HepG2 (cell line): ENCODE measurements at places on chromosomes 2 and 18. TPM values are rescaled to one million over a fixed set of nuclear protein-coding genes. Genes with fewer than 3 reads are reported as not detected.

COL5A2 gene
- 1.5 and 1.6 TPM in 2 replicates for total RNA-seq

TUBA3E gene
- not detected in 2 replicates for total RNA-seq

SULT1C2 gene
- total RNA-seq = 6.2 and 10.1 TPM in 2 replicates

NPHP1 gene
- 4.8 and 6.7 TPM in 2 replicates for total RNA-seq

HSPD1 gene
- total RNA-seq = 2,610 and 3,898 TPM in 2 replicates

LYPD6 gene
- 0.06 and 0.07 TPM in 2 replicates for total RNA-seq

ASIC4 gene
- not detected in 2 replicates for total RNA-seq

ERICH2 gene
- total RNA-seq = not detected in 2 replicates

UGT1A3 gene
- 0.11 TPM in 1 of 2 replicates, not detected in the other for total RNA-seq

ANKRD62 gene
- not detected in 2 replicates for total RNA-seq

PROKR1 gene
- not detected in 2 replicates for total RNA-seq

SNTG2 gene
- total RNA-seq = not detected in 2 replicates

GRCh38 chr18:32480581-32480980 lies 9.9 kb upstream of the GAREM1 start:
- DNase-seq = no peak

DNA sequence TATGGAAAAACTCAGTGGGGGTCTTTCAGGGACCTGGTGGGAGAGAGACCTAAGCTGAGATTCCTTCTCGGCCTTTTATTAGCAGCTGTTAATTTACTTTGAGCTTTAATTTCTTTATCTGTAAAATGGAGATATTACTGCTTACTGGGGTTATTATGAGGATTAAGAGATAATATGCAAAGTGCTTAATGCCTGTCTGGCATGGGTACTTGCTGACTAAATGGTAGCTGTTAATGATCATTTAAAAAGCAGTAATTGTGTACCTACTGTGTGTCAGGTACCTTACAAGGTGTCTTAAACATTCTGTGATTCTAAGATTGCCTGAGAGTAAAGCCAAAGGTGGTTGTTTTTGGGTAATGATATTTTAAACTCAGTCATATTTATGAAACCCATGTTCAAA lies 2.6 kb downstream of the ITGA6 start:
- DNase-seq = no peak

DNA sequence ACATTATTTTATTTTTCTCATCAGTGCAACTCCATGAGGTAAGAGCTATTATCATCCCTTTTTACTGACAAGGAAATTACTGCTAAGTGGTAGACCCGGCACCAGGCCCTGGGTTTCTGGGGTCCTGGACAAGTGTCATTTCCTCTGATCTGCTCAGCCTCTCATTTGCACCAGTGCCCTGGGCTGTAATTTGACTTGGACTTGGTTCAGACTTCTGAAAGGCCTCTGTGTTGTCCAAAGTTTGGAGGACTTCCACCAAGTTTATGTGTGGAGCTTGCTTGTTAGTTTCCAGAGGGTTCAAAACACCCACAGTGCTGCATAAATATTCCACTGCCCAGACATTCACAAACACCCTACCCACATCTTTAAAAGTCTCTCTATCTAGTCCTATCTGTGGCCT lies 44.0 kb upstream of the PPP1CB start:
- DNase-seq = no peak

DNA sequence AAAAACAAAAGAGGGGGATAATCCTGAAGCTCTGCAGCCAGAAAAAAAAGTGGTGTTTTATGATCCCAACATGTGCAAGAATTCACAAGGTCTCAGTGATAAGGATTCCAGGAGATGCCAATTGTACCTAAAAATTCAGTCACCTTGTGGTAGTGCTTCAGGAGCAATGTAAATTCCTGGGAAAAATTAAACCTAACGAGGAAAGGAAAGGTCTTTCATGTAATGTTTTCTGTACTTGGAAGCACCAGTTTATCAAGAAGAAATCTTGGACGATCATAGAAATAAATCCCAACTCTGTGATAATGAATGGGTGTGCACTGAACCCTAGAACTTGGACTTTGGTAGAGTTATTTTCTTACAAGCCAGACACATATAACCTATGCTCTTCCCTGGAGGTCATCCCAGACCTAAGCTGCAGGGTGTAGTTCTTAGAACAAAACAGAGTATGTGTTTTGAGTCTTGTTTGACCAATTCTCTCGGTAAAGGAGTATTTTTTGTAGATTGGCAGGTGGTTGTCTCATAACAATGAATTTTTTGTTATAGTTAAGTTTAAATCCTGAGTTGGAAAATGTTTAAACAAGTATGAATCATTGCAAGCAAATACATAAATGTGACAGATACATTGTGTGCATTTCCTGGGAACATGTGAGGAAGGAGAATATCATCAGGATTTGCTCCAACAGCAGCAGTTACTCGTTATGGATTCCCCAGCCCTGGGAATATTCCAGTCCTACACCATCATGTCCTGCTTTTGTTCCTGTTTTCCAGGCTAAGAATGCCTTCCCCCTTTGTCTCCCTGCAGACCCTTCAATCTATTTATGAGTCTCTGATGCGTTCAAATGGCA lies 224.6 kb downstream of the NAPG start:
- DNase-seq = peak; percentile 60

GRCh38 chr2:13009027-13009642 lies 292.4 kb downstream of the TRIB2 start:
- no peak for DNase-seq

- DNase-seq = no peak
Measured at GRCh38 chr18:35525795-35526494, 28.2 kb upstream of the INO80C start.

- peak; percentile 57 for DNase-seq
Measured at GRCh38 chr2:9137379-9138150, 69.0 kb upstream of the ASAP2 start.

- DNase-seq = no peak
Measured at GRCh38 chr2:236968880-236969534, 116.7 kb upstream of the COPS8 start.

GRCh38 chr18:48934723-48935432 lies 15.9 kb downstream of the SMAD7 start:
- no peak for DNase-seq

DNA sequence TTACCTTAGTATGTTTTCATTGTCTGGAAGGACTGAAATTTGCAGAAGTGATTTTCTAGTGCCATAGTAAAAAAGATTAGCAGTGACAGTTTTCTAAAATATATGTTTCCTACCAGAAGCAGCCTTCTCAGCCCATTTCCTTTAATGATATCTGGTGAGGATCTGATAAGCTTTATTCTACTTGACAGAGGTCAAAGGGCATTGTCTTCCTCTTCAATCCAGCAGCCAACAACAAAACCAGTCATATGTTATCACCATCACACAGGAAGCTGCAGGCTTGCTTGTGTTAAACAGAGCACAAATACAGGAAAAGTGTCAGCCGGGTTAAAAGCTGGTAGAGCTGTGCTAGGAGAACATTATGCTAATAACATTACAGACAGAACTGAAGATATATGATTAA lies 35.6 kb upstream of the ZSWIM2 start:
- DNase-seq = no peak

DNA sequence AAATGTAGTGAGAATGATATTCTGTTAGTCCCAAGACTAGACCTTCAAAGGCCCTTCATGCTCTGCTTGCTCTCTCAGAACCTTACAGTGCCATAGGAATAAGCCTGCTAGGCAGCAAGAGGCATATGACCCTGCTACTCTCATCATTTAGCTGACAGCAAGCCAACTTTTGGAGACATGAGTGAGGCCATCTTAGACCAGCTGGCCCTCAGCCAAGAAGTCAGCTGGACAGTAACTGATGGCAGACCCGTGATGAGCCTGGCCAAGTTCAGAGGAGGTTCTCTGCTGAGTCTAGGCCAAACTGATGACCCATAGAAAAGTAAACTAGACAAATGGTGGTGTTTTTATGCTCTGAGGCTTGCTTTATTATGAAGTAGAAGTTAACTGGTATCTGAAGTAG lies 82.6 kb downstream of the C18orf54 start:
- no peak for DNase-seq

DNA sequence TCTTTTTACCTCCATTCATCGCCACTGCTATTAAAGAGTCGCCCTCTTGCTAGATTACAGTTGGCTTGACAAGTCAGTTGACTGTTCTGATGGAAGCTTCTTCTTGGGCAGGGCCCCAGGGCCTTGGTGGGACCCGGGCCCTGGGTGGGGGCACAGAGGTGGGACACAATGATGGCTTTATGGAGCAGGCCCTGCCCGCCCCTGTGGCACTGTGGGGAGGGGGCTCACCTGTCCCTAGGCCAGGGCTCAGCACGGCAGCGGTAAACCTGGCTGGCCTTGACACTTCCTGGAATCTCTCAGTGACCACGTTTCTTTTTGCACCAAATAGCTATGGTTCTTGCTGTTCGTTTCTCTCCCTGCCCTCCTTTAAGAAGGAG lies 4.9 kb upstream of the HS6ST1 start:
- DNase-seq = no peak

- DNase-seq = no peak
Measured at GRCh38 chr2:189150033-189150432, 29.5 kb downstream of the COL5A2 start.

GRCh38 chr2:66926594-66927112 lies 470.5 kb upstream of the ETAA1 start:
- DNase-seq = no peak

DNA sequence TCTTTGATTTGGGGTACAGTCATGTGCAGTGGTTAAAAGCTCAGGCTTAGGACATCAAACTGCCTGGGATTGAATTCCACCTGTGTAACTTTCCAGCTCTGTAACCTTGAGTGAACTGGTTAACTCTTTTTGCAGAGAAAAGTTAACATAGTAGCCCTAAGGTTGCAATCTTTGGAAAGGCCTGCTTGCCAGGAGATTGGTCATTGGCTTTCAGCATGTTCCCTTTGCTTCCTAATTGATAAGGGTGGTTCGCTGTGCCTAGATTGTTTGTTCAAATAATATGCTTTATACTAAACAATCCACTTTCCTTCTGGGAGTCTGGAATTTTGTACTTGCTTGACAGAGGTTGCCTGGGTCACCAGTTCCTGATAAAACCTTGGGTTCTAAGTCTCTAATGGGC lies 86.8 kb downstream of the PIK3C3 start:
- DNase-seq = no peak

GRCh38 chr2:19488009-19488691 lies 129.7 kb upstream of the OSR1 start:
- peak; percentile 88 for DNase-seq

DNA sequence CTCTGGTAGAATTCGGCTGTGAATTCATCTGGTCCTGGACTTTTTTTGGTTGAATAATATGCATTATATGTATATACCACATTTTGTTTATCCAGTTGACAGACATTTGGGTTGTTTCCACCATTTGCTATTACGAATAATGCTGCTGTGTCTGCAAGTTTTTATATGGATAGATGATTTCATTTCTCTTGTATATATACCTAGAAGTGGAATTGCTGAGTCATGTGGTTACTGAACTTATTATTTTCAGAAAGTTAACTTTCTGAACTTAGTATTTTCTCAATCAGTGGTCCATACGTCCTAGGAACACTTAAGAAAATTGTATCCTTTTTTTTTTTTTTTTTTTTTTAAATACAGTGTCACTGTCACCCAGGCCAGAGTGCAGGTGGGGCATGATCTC lies 63.3 kb downstream of the RIF1 start:
- DNase-seq = no peak

DNA sequence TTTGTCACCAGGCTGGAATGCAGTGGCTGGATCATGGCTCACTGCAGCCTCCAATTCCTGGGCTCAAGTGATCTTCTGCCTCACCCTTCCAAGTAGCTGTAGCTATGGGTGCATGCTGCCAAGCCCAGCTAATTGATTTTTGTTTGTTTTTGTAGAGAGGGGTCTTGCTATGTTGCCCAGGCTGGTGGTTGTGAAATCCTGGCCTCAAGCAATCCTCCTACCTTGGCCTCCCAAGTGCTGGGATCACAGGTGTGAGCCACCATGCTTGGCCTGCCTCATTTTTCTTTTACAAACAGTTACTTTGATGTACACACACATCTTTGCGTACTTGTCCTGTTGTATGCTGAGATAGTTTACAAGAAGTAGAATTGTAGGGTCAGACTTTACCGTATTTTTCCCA lies 13.1 kb upstream of the ANKRD12 start:
- DNase-seq = no peak

- no peak for DNase-seq
Measured at GRCh38 chr2:206713746-206714145, 4.5 kb downstream of the DYTN start.
